ENCODE measurements at places on chromosomes 2 and 18. TPM values are rescaled to one million over a fixed set of nuclear protein-coding genes. Genes with fewer than 3 reads are reported as not detected.

Gene COL6A3
- polyA plus RNA-seq: 262 TPM

Gene RNF125
- polyA plus RNA-seq: 2.1 TPM

Gene VWC2L
- 0.16 TPM for polyA plus RNA-seq

Gene SEMA4F
- polyA plus RNA-seq: 6.8 TPM

Gene HES6
- polyA plus RNA-seq: 10.4 TPM

Gene CHRNG
- polyA plus RNA-seq: 0.87 TPM

Gene RTP5
- polyA plus RNA-seq: 0.09 TPM

Gene GLI2
- polyA plus RNA-seq: 13.4 TPM

Gene CNDP1
- polyA plus RNA-seq: 2.0 TPM
